ENCODE measurements at places on chromosomes 5 and 9.

DNA sequence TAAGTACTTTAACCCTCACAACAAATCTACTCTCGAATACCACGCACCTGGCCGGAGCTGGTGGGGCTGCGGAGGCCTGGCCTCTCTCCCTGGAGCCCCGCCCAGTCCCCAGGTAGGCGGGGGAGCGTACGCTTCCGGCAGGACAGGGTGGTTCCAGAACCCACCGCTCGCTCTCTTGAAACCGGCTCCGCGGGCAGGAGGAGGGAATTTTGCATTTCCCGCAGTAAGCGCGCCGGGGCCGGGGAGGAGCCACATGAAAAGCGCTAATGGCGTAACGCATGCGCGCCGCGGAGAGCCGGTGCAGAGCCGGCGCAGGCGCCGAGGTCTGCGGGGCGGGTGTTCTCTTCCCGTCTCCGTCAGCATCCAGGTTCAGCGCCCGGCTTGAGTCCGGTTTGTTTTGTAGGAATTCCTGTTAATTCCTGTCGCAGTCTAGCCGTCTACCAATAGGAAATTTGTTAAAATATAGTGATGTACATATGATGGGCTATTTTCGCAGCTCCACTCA lies 20.8 kb downstream of the CAVIN4 start:
- peak; percentile 63 for DNase-seq

GRCh38 chr5:151071848-151072629 lies 8.8 kb downstream of the TNIP1 start:
- DNase-seq: no peak

- no peak for DNase-seq
Measured at GRCh38 chr9:136091582-136092352, 3.3 kb downstream of the NACC2 start.

DNA sequence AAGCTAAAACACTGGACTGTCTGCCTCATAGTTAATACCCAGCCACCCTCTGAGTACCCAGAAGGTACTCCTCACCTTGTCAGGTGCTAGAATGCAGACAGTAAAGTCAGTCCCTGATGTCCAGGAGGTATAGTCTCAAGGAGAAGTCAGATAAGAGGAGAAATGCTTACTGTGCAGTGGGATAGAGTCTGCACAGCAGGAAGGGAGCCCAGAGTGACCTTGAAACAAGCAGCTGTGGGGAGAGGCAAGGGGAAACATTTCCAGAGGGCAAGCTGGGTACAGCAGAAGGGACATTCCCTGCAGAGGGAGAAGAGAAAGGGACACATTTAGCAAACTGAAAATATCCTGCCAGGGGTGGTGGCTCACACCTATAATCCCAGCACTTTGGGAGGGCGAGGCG lies 122.7 kb downstream of the GCNT1 start:
- no peak for DNase-seq

- no peak for DNase-seq
Measured at GRCh38 chr5:52952483-52952882, 36.7 kb upstream of the ITGA2 start.

DNA sequence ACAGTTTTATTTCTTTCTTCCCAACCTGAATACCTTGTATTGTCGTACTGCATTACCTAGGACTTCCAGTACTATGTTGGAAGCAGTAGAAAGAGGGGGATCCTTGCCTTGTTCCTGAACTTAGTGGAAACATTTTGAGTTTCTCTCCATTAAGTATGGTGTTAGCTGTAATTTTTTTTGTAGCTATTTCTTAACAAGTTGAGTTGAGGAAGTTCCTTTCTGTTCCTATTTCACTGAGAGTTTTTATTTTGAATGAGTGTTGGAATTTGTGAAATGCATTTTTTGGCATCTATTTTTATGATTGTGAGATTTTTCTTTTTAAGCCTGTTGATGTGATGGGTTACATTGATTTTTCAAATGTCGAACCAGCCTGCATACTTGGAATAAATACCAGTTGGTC lies 49.0 kb downstream of the FSD1L start:
- DNase-seq: no peak

GRCh38 chr9:71703172-71703872 lies 65.0 kb downstream of the CEMIP2 start:
- no peak for DNase-seq

GRCh38 chr5:168072665-168073064 lies 218.8 kb upstream of the WWC1 start:
- no peak for DNase-seq

DNA sequence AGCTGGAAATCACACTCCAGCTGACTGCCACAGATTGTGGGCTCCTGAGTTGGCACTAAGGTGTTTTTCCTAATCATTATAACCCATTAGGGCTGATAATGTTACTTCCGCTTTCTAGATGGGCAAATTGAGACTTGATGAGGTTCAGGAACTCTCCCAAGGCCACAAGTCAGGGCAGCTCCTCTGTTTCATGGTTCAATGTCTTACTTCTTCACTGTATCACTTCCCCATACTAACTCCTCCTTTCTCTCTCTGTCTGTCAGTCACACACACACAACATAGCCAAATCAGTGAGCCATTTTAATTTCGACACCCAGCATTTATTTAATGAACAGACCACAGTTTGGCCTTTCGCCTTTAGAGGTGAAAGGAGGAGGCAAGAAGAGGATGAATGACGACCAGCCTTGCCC lies 17.8 kb upstream of the TRAF1 start:
- DNase-seq: no peak

DNA sequence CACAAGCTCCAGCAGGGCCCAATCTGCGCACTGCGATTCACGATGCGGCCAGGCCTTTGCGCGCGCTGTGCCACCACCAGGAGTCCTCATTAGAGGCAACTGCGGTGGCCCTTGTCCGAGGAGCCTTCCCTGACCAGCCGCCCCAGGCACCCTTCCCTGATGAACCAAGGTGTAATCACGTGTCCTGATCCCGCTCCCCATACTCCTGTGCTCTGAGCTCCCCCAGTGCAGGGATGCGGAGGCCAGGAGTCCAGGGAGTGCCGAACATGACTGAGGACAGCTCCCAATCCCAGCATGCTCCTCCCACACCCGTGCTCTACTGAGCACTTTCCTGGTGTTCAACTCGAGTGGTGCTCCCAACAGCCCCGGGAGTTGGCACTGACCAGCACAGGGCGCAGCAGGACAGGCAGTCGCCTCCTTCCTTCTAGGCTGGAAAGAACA lies 134.8 kb downstream of the ZNF354C start:
- no peak for DNase-seq

GRCh38 chr5:181173027-181173419 lies 25.6 kb downstream of the OR2V2 start:
- no peak for DNase-seq

DNA sequence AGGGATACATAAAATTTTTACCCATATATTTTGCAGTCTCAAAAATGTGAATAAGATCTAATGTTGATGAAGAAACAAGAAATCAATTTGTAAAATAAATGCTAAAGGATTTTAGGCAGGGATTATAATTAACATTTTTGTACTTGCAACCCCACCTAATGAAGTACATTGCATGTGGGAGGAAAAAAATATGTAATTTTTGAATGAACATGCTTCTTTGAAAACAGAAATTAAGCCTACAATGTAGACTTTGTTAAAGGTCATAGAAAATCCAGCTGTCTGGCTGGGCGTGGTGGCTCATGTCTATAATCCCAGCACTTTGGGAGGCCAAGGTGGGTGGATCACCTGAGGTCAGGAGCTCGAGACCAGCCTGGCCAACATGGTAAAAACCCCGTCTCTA lies 15.6 kb downstream of the SLC27A6 start:
- DNase-seq: no peak

DNA sequence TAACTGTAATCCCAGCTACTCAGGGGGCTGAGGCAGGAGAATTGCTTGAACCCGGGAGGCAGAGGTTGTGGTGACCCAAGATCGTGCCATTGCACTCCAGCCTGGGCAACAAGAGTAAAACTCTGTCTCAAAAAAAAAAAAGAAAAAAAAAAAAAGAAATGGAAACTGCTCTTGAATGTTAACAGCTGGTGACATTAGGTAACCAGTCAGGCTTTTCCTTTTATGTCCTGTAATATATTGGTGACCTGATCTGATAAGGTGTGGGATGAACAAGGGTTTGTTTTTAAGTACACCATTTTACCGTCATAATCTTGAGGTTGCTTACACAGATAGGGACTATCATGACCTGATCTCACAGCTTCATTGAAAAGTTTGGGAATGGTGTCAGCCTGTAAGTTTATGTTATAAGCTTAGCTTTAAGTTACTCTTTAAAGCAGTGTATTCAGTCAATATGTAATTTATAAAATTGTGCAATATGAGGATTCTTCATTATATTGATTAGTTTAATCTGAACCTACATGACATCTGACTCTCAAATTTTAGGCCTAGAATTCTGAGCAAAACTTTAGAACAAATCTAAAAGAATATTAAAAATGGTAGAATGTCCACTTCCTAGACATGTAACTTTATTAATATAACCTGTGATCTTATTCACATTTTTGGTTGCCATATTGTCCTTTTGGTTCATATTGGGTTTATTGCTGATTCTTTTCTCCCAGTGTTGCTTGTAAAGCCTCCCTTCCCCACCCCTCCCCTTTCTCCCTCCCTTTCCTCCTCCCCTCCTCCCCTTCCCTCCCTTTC lies 41.4 kb downstream of the RAI14 start:
- DNase-seq: no peak

- DNase-seq: no peak
Measured at GRCh38 chr9:1031951-1032601, 18.1 kb upstream of the DMRT2 start.

- DNase-seq: no peak
Measured at GRCh38 chr5:156949424-156949823, 13.6 kb downstream of the TIMD4 start.

- no peak for DNase-seq
Measured at GRCh38 chr9:87684627-87685219, 41.2 kb upstream of the CTSL start.
